ENCODE measurements at places on chromosomes 16 and 17. TPM values are rescaled to one million over a fixed set of nuclear protein-coding genes. Genes with fewer than 3 reads are reported as not detected.

DNA sequence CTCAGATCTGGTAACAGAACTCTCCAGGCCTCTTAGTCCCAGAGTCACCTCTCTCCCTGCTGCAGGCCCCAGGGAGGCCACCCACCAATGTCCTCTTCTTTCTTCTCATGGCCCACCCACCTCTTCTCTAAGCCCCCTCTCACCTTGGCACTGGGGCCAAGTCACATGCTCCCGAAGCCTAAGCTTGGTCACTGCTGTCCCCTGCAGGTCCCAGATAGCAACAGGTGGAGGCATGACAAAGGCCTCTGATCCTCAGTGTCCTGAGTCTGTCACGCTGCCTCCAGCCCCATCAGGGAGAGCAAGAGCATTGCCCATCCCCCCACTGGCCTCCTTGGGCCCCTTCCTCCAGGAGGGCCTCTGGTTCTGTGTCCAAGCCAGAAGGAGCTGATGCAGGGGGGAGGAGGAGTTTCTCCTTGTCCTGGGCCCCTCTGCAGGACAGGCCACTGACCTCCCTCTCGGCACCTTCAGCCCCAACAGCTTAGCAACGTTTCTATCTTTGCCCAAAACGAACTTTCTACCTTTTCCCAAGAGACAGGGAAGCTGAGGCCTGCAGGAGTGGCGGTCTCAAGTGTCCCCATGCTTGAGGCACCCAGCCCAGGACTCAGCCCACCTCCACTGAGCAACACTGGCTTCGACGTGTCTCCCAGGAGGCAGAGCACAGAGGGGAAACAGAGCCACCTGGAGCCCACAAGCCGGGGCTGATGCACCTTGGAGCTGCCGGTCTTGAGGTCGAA, 8.6 kb downstream of the P2RX1 start:
- no peaks in the 10 kb centered on the region for H3K36me3 ChIP-seq
- peaks cover 10% of the 10 kb centered on the region for H3K4me1 ChIP-seq
- no peak overlapping the region for H3K4me3 ChIP-seq
- H3K27me3 ChIP-seq: no peaks in the 10 kb centered on the region

DNA sequence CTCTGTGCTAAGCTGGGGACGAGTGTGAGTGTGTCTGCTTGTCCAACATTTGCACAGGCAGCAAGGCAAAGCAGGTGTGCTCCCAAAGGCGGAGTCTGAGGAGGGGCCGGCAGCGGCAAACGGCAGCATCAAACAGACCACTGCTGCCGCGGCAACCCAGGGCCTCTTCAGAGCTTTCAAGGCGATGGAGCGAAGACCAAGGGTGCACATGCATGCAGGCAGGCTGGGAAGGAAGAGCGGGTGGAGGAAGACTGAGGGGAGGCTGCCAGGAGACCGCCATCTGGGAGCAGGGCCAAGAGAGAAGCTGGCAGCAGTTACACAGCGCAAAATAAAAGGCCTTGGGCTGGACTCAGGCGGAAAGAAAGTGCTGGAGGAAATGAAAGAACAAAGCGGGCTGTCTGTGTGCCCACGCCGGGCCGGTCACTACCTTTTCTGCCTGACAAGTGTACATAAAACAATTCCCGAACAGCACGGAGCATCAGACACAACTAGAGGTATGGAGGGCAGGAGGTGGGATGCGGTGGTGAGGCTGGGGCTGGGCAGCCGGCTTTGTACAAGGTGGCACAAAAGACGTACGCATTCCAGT, 8.5 kb downstream of the TIMM22 start:
- H3K4me3 ChIP-seq: no peak overlapping the region
- H3K27me3 ChIP-seq: no peaks in the 10 kb centered on the region
- H3K27ac ChIP-seq: no peak overlapping the region
- H3K4me1 ChIP-seq: peaks cover 1% of the 10 kb centered on the region
- peaks cover 35% of the 10 kb centered on the region for H3K36me3 ChIP-seq
- DNase-seq: no peak

The EFCAB13 gene
- 2.7 TPM for total RNA-seq

GRCh38 chr16:31194898-31195297, 7.7 kb downstream of the PYCARD start:
- no peak overlapping the region for H3K27ac ChIP-seq
- no peak for DNase-seq
- peaks cover 86% of the 10 kb centered on the region for H3K36me3 ChIP-seq
- H3K27me3 ChIP-seq: no peaks in the 10 kb centered on the region
- H3K4me1 ChIP-seq: peaks cover 34% of the 10 kb centered on the region

DNA sequence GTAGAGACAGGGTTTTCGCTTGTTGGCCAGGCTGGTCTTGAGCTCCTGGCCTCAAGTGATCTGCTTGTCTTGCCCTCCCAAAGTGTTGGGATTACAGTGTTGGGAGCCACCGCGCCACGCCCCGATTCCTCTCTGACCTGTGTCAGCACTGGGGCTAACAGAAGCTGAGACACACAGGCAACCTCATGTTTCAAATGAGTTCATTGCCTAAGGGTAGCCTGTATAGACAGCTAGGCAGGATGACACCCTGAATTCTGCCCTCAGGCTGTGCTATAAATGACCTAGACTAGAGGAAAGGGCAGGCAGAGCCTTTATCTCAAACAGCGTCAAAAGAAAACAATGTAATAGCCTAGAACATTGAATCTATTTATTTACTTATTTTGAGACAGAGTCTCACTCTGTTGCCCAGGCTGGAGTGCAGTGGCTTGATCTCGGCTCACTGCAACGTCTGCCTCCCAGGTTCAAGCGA, 2.3 kb upstream of the CDK3 start:
- no peak for DNase-seq
- no peak overlapping the region for H3K4me3 ChIP-seq
- H3K36me3 ChIP-seq: peaks cover 8% of the 10 kb centered on the region
- no peak overlapping the region for H3K27ac ChIP-seq

The CA5A gene
- not detected for total RNA-seq

DNA sequence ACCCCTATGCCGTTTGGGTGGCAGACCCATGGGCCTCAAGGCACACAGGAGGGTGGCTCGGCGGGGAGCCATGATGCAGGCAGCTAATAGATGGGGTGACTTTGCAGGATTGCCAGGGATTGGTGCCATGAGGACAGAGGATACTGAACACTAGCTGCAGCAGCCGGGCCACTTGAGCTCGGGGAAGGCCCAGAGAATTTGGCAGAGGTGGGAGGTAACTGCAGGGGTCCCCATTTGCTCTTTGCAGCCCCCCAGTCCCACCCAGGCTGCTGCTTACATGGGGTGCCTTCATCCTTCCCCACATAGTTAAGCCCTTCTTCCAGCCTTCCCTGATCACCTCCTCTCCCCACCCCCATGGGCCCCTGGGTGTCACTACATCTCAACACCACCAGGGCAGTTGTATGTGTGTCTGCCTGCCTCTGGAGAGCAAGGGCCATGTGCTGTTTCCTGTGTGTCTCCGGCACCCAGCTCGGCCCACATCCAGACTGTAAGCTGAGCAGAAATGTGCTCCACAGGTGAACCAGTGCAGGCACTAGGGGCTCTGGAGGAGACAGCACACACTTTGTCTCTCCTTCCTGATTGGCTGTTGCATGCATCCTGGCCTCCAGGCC, 52.0 kb downstream of the SREBF1 start:
- H3K4me3 ChIP-seq: no peak overlapping the region
- no peak overlapping the region for H3K27ac ChIP-seq
- H3K36me3 ChIP-seq: no peaks in the 10 kb centered on the region
- no peak for DNase-seq

GRCh38 chr16:52727441-52727840, 180.5 kb upstream of the TOX3 start:
- H3K4me1 ChIP-seq: no peaks in the 10 kb centered on the region
- no peak for DNase-seq
- H3K27ac ChIP-seq: no peak overlapping the region
- no peaks in the 10 kb centered on the region for H3K27me3 ChIP-seq
- no peaks in the 10 kb centered on the region for H3K36me3 ChIP-seq
- H3K4me3 ChIP-seq: no peak overlapping the region

The SCNN1B gene
- not detected for total RNA-seq

DNA sequence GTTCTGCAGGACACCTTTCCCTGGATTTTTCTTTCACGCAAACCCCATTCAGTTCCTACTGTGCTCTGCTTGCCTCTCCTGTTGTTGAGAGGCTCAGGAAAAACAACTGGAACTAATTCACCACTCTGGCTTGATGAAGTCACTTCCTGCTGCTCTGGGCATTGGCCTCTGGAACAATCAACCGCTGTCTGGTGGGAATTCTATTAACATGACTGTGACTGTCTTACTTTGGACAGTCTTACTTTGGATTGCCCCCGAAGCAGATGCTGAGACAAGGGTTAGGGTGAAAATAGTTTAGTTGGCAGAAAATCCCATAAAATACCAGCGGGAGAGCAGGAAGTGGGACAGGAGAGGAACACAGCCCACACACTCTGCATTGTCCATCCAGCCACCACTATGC, 90.0 kb upstream of the HSBP1 start:
- H3K4me3 ChIP-seq: no peak overlapping the region
- no peak for DNase-seq
- no peaks in the 10 kb centered on the region for H3K36me3 ChIP-seq
- H3K27ac ChIP-seq: no peak overlapping the region

GRCh38 chr17:42618442-42619150, 9.1 kb downstream of the TUBG1 start:
- H3K4me3 ChIP-seq: no peak overlapping the region
- H3K27me3 ChIP-seq: peaks cover 5% of the 10 kb centered on the region
- peaks cover 7% of the 10 kb centered on the region for H3K4me1 ChIP-seq
- no peak overlapping the region for H3K27ac ChIP-seq

The NHLRC4 gene
- total RNA-seq: 1.3 TPM

The GNAO1 gene
- 0.57 TPM for total RNA-seq

The SMTNL2 gene
- total RNA-seq: not detected

DNA sequence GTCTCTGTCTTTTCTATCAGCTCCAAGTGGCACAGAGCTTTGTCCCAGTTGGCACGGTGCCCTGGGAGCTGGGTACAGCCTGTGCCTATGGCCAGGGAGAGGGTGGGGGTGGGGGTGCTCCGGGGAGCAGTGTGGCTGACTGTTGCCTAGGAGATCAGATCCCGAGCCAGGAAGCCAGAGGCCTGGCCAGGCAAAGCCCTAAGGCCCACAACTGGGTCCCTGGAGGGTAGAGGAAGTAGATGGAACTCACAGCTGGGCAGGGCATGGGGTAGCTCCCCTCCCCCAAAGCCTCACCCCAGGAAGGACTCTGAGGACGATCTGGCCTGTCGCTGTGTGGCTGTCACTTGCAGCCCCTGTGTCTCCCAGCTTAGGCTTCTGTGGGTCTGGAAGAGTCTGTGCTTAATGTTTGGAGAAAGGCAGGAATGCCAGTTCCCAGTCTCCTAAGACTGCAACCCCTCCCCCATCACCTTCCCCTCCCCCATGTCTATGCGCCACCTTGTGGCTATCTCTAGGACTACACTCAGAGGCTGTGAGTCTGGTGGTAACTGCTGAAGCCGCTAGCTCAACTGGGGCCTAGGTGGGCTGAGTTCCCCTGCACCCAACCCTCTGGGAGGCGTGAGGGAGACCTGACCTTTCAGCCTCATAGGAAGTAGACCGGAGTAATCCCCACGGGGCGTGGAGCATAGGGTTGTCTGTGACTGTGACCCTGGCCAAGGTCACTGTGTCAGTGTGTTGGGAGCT, 12.6 kb downstream of the THRA start:
- no peak overlapping the region for H3K27ac ChIP-seq
- peaks cover 9% of the 10 kb centered on the region for H3K4me1 ChIP-seq
- no peak overlapping the region for H3K4me3 ChIP-seq
- H3K36me3 ChIP-seq: no peaks in the 10 kb centered on the region
- peak; percentile 54 for DNase-seq

GRCh38 chr17:6303664-6304063, 131.3 kb downstream of the AIPL1 start:
- H3K27me3 ChIP-seq: no peaks in the 10 kb centered on the region
- H3K36me3 ChIP-seq: no peaks in the 10 kb centered on the region
- H3K4me3 ChIP-seq: no peak overlapping the region

DNA sequence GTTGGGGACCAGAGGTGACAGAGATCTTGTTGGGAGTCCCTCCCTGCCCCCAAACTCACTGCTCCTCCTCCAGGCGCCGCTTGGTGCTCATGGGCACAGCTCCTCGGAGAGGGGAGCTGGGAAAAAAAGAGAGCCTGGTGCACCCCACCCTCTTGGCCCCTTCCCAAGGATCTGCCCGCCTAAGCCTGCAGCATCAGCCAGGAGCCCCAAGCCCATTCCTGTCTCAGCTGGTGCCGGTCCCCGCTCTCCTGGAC, 400 bp downstream of the HCFC1R1 start:
- no peak for DNase-seq
- H3K27me3 ChIP-seq: peaks cover 7% of the 10 kb centered on the region
- H3K36me3 ChIP-seq: peaks cover 28% of the 10 kb centered on the region
- peak overlapping the region; percentile 87 for H3K4me3 ChIP-seq
- H3K4me1 ChIP-seq: peaks cover 37% of the 10 kb centered on the region
- peak overlapping the region; percentile 90 for H3K27ac ChIP-seq

The ABCC11 gene
- 0.09 TPM for total RNA-seq

DNA sequence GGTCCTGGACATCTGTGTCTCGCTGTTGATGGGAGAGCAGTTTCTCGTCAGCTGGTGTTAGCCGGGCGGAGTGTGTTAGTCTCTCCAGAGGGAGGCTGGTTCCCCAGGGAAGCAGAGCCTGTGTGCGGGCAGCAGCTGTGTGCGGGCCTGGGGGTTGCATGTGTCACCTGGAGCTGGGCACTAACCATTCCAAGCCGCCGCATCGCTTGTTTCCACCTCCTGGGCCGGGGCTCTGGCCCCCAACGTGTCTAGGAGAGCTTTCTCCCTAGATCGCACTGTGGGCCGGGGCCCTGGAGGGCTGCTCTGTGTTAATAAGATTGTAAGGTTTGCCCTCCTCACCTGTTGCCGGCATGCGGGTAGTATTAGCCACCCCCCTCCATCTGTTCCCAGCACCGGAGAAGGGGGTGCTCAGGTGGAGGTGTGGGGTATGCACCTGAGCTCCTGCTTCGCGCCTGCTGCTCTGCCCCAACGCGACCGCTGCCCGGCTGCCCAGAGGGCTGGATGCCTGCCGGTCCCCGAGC, 17.9 kb downstream of the GAA start:
- no peak overlapping the region for H3K27ac ChIP-seq
- DNase-seq: no peak
- no peaks in the 10 kb centered on the region for H3K4me1 ChIP-seq
- H3K27me3 ChIP-seq: no peaks in the 10 kb centered on the region
- H3K36me3 ChIP-seq: no peaks in the 10 kb centered on the region

DNA sequence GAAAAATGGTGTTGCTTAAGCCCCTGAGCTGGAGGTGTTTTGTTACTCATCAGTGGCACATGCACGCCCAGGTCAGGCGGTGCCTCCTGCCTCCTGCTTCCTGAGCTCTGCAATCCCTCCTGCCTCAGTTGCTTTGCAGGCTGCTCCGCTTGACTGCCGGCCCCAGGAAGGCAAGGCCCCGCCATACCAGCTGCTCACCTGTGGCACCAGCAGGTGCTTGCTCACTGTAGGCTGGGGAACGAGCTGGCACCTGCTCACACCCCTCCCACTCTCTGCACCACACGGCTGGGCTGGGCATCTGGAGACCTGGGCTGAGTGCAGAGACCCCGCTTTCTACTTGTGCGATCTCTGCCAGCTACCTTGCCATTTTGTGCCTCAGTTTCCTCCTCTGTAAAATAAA, 200.2 kb downstream of the RBFOX3 start:
- H3K27ac ChIP-seq: no peak overlapping the region
- peaks cover 20% of the 10 kb centered on the region for H3K27me3 ChIP-seq
- no peaks in the 10 kb centered on the region for H3K36me3 ChIP-seq
- no peaks in the 10 kb centered on the region for H3K4me1 ChIP-seq
- H3K4me3 ChIP-seq: no peak overlapping the region

- H3K36me3 ChIP-seq: no peaks in the 10 kb centered on the region
- peaks cover 48% of the 10 kb centered on the region for H3K27me3 ChIP-seq
- no peak overlapping the region for H3K27ac ChIP-seq
- peak; percentile 57 for DNase-seq
Measured at GRCh38 chr16:30032083-30032819, 1.2 kb upstream of the TLCD3B start.

- H3K4me3 ChIP-seq: no peak overlapping the region
- H3K36me3 ChIP-seq: no peaks in the 10 kb centered on the region
- no peaks in the 10 kb centered on the region for H3K27me3 ChIP-seq
- H3K4me1 ChIP-seq: no peaks in the 10 kb centered on the region
- DNase-seq: no peak
Measured at GRCh38 chr17:27668488-27668823, 37.5 kb downstream of the LGALS9 start.

All from activated T-helper 2 cell treated with anti-CD3 and anti-CD28 coated beads, Interferon-gamma antibody, Interleukin-2, Interleukin-4, amounts not matched to agents 10 μg/mL and 5 μg/mL and 100 μg/mL, durations not matched to agents 14 hours and 24 hours and 36 hours (primary cell).